ENCODE measurements at places on chromosomes 16 and 17. TPM values are rescaled to one million over a fixed set of nuclear protein-coding genes. Genes with fewer than 3 reads are reported as not detected.
A peak's percentile ranks its signal among the peaks of the same experiment; 100 is the strongest.

DNA sequence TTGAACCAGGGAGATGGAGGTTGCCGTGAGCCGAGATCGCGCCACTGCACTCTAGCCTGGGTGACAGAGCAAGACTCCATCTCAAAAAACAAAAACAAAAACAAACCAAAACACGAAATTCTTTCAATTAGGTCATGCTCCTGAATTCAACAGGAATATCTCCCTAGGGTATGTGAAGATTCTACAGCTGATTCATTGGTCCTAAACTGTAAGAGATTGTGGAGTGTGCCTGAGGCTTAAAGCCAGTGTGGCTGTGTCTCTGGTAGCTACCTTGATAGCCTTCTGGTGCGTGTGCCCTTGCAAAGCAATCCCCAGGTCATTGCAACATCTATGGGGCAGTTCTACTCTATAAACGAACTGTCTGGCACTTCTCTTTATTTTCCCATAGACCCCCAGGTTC is 48.4 kb downstream of the USP43 start:
- no peak for DNase-seq

GRCh38 chr17:76333673-76334505 is 19.8 kb downstream of the PRPSAP1 start:
- DNase-seq: no peak

- DNase-seq: no peak
Measured at GRCh38 chr17:34974179-34974578, 6.1 kb upstream of the LIG3 start.

DNA sequence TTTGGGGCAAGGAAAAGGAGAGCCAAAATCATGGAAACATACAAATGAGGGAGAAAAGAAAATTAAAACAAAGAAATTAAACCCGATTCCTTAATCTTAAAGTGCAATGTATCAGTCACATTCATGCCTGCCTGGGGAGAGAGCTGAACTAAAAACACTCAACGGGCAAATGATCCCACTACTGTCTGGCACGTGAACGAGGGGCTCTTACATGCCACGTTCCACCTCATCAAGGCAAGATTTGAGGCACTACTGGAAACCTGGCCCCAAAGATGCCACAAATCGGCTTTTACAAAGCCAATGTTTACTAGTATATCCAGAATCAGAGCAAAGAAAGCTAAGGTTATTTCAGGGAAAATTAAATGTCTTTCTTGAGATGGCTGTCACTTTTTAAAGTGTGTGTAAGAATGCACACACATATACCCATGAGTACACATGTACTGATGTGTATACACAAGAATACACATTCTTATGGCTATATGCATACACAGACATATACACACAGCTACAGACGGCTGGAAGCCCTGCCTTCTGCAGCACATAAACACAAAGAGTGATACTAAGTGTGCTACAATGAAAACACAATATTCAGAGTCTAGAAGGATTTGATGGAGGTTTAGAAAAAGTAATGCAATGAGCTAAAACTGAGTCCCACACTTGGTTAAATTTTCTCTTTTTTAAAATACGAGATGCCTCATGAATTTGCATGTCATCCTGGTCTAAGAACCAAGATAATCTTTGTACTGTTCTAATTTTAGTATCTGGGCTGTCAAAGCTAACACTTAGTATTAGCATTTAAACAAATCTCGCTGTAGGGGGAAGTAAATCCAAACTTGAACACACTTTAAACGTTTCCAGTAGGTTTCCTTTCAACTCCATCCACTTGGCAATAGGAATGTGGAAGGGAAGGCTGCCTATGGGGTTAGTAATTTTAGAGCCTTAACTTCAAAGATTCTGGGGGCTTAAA is 85.8 kb downstream of the CYTH1 start:
- no peak for DNase-seq

DNA sequence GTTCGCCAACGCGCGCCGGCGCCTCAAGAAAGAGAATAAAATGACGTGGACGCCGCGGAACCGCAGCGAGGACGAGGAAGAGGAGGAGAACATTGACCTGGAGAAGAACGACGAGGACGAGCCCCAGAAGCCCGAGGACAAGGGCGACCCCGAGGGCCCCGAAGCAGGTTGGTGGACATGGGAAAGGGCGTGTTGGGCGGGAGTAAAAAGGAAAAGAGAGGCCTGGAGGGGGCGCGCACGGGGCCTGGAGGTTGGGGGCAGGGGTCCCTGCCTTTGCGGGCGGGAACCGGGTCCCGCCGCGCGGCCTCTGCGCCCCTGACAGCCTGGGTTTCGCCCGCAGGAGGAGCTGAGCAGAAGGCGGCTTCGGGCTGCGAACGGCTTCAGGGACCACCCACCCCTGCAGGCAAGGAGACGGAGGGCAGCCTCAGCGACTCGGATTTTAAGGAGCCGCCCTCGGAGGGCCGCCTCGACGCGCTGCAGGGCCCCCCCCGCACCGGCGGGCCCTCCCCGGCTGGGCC is 2.1 kb downstream of the IRX5 start:
- DNase-seq: no peak

GRCh38 chr17:22718689-22719088 is 1026.4 kb downstream of the KCNJ18 start:
- no peak for DNase-seq

GRCh38 chr17:77356690-77357201 is 216.0 kb downstream of the SEC14L1 start:
- no peak for DNase-seq

GRCh38 chr16:72532906-72533410 is 361.0 kb upstream of the PMFBP1 start:
- no peak for DNase-seq

GRCh38 chr17:59786536-59787319 is 79.3 kb downstream of the VMP1 start:
- peak; percentile 92 for DNase-seq

GRCh38 chr16:56625140-56625942 is at the start of gene MT1E:
MT1E (plus strand) TSS chr16:56625781; CDS start chr16:56625852, 71 bp downstream.
- DNase-seq: peak; percentile 76

DNA sequence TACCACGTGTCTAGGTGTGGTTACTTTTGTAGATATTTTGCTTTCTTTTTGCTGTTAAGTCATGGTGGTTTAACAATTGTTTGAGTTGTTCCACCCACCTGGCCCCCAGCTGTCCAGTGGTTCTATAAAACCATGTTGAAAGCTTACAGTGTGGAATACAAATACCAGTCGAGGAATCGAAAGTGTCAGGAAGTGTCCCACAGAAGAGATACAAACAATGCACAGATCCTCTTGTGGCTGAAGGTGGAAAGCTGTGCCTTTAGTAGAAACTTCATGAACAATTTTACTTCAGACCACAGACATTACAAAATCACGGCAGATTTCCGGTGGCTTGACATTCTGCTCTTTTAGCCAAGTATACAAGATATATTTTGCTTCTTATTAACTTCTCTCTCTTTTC is 782.4 kb upstream of the SOX9 start:
- no peak for DNase-seq

GRCh38 chr16:75287708-75288107 is 36.3 kb upstream of the BCAR1 start:
- no peak for DNase-seq

- no peak for DNase-seq
Measured at GRCh38 chr16:58127634-58128033, 1.5 kb downstream of the CFAP20 start.

DNA sequence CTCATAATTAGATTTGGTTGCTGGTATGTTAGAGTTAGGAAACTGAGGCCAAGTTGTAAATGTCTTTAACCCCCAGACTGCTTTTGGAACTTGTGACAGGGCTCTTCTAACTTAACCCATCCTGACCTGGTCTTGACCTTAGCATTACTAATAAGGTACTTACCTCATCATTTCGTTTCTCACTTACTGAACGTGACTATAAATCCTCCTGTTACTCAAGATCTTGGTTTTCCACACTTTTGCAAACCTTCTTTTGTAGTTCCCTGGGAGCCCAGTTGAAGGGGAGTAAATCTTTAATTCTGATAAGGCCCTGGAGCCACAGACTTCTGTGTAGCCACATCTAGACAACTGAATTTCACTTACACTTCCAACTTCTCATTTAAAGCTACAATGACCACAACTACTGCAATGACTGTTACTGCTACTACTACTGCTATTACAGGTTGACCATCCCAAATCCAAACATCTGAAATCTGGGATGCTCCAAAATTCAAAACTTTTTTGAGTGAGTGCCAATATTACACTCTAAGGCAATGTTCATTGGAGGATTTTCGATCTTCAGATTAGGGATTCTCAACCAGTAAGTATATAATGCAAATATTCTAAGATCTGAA is 248.8 kb upstream of the TBX2 start:
- no peak for DNase-seq

- DNase-seq: no peak
Measured at GRCh38 chr17:2013994-2014317, 11.2 kb downstream of the RTN4RL1 start.

GRCh38 chr17:50658616-50659015 is 23.9 kb downstream of the ABCC3 start:
- no peak for DNase-seq

DNA sequence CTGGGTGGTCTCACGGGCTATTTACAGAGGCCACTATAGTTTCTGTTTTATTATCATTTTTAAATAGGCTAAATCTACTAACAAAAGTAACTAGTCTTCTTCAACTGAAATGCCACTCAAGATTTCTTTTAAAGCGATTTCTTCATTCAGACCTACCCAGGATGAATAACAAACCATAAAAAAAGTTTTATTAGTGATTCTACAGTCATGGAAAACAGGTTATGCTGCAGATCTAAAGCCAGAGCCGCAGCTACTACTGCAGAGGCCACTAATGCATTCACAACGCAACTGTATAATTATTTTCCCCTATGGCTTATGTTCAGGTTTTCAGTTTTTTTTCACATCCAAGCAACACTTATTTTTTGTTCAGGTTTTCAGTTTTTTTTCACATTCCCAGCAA is 136.2 kb upstream of the AXIN2 start:
- no peak for DNase-seq

GRCh38 chr17:58331815-58332777 is 3.5 kb upstream of the TSPOAP1 start:
- DNase-seq: peak; percentile 95

COQ7 gene
- total RNA-seq: 11.6 TPM

SULT1A1 gene
- total RNA-seq: 11.3 TPM

ATP2C2 gene
- total RNA-seq: not detected

TNS4 gene
- 3.5 TPM for total RNA-seq

OMG gene
- 0.62 TPM for total RNA-seq

UNC13D gene
- total RNA-seq: 182 TPM

CDH1 gene
- total RNA-seq: 0.69 TPM

ACSM2A gene
- total RNA-seq: not detected

TBC1D28 gene
- not detected for total RNA-seq
